ENCODE measurements at places on chromosomes 1 and 21. TPM values are rescaled to one million over a fixed set of nuclear protein-coding genes. Genes with fewer than 3 reads are reported as not detected.

DNA sequence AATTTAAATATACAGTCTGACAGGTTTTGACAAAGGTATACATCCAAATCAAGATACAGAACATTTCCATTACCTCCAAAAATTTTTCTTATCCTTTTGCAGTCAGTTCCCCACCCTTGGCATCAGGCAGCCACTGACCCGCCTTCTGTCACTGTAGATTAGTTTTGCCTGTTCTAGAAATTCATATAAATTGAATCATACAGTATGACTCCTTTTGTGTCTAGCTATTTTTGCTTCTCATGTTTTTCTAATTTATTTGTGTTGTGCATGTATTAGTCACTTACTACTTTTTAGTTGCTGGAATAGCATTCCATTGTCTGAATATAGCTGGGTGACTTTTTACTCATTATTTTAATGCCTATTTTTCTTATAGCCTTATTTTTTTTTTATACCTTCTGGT, 3.8 kb downstream of the UTP25 start:
- DNase-seq, result no peak

DNA sequence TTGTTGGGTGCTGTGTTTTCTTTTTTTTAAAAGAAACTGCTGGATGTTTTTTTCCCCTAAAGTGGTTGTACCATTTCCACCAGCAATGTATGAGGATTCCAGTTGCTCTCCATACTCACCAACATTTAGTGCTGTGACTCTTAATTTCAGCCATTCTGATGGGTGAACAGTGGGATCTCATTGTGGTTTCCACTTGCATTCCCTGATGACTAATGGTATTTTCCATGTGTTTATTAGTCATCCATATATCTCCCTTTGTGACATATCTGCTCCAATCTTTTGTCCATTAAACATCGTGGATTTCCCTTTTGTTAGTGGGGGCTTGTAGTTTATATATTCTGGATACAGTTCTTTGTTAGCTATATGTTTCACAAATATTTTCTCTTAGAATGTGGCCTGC, 206.0 kb downstream of the CAMTA1 start:
- DNase-seq, result no peak

DNA sequence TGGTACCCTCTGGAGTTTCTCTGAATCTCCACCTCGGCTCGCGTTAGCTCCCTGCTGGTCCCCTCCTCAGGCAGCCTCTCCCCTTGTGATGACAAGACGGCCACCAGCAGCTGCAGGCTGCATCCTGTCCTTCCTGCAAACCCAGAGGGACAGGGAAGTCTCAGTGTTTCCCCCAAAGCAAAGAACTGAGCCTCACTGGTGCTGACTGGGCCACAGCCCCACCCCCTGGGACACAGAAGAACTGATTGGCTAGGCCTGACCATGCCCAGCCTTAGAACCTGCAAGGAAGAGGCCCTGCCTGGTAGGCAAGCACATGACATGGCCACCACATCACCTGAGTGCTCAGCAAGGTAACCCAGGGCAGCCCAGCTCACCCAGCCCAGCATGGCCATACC, 34.6 kb downstream of the TMEM51 start:
- no peak for DNase-seq

DNA sequence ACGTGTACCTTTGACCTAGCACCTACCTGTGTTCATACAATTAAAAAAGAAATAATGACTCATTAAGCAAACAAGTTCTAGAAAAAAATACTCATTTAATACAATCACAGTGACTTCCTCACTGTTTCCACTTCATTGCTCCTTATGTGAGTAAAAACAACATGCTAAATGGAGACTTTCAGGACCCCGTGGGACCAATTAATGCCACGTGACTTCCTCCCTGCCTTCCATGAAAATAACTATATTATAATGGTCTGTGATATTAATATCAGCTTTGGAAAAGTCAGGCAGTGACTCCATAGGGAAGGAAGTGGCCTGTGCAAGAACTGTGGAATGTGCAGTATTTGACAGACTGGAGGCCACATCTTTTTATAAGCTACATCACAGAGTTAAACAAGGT, 337.8 kb downstream of the HLX start:
- DNase-seq, result no peak

GRCh38 chr1:247165674-247166073, 6.1 kb downstream of the ZNF124 start:
- no peak for DNase-seq

GRCh38 chr21:20308586-20309315, 689.5 kb upstream of the NCAM2 start:
- DNase-seq, result no peak

Gene UTS2
- 0.27 TPM for total RNA-seq

GRCh38 chr1:199945591-199945990, 81.9 kb upstream of the NR5A2 start:
- DNase-seq, result no peak

DNA sequence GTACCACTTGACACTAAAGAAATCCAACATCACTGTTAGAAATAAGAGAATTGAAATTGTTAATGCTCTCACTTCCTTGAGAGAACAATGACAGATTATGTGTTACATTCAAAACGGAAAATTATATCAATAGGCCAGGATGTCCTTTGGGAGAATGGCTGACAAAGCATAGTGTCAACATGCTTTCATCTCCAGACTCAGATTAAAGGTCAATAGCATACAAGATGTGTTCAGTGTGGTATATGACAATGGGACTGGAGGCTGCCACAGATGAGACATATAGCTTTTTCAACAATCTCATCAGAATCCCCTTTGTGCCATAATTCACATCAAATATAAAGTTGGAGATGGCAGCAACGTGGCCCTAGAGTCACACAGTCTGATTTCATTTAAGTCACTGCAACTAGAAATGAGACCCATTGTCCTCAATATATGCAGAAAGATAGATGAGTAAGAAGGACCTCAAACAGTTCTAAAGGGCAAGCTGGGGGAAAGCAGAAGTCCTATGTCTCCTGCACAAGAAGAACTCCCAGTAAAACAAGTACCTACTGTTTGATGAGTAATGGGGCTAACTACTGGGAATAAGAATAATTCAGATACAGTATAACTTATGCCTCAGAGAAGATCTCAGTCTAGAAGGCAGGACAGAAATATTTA, 327.9 kb downstream of the TTLL7 start:
- no peak for DNase-seq

Gene BTBD8
- 1.2 TPM for total RNA-seq

GRCh38 chr1:224980181-224980580, 50.7 kb downstream of the DNAH14 start:
- no peak for DNase-seq

DNA sequence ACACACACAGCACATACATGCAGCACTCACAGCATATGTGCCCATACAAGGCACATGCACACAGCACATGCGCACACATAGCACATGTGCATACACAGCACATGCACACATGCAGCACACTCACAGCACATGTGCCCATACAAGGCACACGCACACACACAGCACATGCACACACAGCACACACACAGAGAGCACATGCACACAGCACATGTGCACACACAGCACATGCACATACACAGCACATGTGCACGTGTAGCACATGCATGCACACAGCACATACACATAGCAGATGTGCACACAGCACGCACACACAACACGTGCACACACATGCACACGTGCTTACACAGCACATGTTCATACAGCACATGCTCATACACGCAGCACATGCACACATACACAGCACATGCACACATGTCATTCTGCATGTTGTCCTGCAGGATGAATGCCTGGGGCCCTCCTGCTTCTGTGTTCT, 48.1 kb downstream of the PCNT start:
- no peak for DNase-seq

- DNase-seq, result no peak
Measured at GRCh38 chr21:41250519-41250918, 66.1 kb upstream of the FAM3B start.

GRCh38 chr21:29293495-29293894, 5.2 kb upstream of the BACH1 start:
- no peak for DNase-seq

DNA sequence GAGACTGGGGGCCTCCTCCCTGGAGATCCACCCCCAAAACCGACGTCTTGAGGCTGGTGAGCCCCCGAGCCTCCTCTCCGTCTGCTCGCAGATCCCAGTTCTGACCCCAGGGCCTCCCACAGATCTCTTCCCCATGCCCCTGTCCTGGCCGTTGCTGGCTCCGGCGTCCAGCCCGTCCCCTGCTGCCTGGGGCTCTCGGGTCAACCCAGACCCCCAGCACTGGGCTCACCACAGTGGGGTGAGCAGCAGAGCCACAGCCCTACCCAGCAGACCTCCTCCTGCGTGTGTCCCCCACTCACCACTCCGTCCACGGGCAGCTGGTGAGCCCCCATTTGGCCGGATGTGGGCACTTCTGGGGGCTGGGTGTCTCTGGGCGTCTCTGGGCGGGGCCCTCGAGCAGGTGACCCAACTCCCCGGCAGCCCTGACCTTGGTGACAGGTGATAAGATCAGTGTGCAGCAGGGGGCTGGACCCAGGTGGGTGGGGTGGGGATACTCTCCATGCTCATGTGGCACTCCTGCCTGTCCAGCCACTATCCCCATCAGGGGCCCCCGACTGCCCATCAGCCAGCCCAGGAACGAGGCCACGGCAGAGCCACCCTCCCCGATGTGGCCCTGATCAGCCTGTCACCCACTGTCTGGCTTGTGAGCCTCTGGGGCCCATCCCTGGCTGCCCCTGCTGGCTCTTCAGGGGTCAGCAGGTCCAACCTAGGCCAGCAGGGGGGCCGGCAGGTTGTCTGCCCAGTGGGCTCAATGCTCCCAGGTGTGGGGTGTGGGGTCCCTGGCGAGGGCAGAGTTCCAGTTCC, 709 bp downstream of the TNFRSF14 start:
- DNase-seq, result no peak

All from CD8-positive, alpha-beta memory T cell (primary cell).